B cell (primary cell): ENCODE measurements at places on chromosomes 3 and 15. TPM values are rescaled to one million over a fixed set of nuclear protein-coding genes. Genes with fewer than 3 reads are reported as not detected.
A peak's percentile ranks its signal among the peaks of the same experiment; 100 is the strongest.

DLL4 gene
- 0.30 and 0.36 TPM in 2 replicates for total RNA-seq

DNA sequence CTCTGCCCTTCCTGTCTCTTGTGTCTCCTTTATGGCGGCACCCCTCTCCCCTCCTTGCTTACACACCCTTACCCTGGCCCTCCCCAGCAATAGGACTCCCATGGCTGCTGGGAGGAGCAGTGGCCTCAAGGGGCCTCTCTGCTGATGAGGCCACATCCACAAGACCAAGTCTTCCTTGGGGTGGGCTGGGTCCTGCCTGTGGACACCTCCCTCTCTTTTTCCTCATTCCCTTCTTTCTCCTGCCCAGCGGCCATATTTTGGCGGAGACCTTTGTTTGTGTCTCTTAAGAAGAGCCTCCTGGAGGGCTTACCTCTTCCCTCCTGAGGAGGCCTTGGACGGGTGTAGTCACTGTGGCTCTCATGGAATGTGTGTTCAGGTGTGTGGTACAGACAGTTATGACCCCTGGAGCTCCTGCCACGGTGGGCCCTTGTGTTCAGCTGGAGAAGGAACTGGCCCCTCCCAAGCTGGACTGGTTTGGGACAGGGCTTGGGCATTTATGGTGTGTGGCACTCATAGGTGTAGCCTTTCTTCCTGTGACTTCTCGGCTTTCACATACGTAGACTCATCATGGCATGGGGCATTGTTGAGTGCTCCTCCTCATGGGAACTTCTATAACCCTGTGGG lies 56.6 kb upstream of the APEH start:
- DNase-seq = no peak

- peak; percentile 36 for DNase-seq
These were observed 39.8 kb downstream of the IDH2 start for GRCh38 chr15:90062462-90062932.

DNA sequence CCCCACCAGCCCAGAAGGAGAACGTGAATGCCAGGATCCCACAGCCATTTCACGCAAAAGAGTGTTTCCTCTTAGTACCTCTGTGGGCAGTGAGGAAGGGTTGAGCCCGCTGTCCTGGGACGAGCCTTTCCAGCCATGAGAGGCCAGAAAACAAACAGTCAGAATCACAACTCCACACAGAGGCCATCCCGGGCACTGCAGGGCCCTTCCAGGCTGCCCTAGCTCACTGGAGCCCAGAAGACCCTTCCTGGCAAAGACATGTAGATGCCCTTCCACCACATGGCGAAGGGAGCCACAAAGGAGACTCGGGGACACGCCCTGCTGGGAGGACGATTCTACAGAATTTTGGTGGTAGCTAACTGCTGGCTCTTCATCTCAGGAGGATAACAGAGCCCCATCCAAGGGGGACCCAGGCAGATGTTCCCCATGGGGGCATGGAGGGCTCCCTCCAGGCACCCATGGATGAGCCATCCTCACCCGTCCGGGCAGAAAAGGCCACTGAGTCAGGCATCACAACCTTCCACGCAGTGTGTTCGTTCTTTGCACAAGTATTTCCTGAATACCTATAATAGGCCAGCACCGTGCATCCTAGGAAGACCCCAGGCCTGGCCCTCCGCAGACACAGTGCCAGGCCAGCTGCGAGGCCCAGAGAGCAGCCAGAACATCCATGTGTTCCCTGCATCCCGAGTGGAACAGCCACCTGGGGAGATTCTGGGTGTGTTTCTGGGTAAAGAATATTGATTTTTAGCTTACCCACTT lies 47.2 kb downstream of the SLC12A8 start:
- no peak for DNase-seq

GRCh38 chr3:83457551-83457950 lies 1501.2 kb upstream of the CADM2 start:
- DNase-seq = no peak
